ENCODE measurements at places on chromosomes 11 and 22.
A peak's percentile ranks its signal among the peaks of the same experiment; 100 is the strongest.

DNA sequence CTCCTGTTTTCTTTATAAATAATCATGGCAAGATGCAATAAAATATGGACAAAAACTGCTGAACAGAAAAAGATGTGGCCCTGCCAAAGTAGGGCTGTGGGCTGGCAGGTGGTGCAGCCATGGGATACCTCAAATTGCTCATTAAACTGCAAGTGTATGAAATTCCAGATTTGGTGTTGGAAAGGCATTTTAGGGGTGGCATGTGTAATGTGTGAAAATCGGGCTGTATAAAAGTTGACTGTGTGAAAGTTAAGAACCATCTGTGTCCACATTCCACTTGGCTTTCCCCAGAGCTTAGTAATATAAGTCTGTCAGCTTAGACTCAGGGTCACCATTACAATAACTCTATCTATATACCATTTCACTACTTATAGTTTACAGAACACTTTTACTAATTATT is 34.8 kb upstream of the FZD4 start:
- DNase-seq, result no peak

DNA sequence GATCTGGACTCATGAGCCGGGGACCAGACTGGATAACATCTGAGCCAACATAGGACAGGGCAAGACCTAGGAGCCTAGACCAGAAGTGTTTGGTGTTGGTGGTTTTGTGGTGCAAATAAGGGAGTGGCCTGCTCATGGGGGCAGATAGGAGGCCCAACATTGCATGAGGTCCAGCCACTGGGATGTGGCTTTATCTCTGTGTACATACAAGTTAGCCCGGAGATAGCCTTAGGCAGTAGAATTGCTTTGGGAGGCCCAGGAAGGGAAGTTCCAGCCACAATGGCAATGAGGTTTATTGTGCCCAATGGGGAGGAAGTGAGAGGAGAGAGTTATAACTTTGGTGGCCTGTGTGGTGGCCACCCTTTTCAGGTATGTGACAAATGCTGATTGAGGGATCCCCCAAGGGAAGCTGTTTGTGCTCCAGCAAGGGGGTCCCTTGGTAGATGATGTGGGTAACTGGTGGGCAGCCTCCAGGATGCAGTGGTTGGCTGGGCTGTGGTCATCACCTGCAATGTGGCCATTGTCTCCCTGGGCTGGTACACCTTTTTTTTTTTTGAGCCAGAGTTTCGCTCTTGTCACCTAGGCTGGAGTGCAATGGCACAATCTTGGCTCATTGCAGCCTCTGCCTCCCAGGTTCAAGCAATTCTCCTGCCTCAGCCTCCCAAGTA is 6.4 kb downstream of the LMO2 start:
- DNase-seq, result no peak

DNA sequence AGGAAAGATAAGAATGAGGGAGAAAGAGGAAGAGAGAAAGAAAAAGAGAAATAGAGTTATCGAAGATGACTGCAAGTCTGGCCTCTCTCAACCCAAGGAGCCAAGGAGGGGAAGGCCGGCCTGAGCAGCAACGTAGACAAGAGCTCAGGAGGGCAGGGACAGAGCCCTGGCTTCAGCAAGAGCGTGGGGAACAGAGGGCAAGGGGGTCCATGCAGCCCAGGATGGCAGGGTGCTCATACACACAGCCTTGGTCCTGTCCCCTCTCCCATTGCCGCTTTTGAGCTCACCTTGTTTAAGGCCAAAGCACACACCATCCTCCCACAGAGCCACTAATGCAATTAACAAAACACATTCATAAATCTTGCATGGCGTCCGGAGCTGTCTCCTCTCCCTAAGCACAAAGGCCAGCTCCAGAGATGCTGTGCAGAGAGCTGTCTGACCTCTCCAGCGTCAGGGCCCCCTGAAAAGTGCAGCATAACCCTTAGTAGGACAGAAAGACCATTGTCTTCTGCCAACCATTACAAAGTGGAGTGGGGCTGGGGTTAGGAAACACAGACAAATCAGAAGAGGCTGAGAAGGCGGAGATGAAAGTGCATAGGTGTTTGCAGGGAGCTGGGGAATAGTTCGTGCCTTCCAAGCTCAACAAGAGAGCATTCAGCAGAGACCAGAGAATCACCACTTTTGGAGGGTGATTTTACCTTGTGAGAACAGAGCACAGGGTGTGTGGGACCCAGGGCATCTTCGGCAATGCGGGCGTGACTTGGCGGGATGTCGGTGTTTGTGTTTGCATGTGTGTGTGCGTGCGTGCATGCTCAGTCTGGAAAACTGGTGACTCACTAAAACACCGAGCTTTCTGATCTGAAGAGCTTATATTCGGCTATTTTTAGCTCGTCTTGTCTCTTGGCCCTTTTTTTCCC is 28.2 kb upstream of the JAM3 start:
- DNase-seq, result peak; percentile 56

DNA sequence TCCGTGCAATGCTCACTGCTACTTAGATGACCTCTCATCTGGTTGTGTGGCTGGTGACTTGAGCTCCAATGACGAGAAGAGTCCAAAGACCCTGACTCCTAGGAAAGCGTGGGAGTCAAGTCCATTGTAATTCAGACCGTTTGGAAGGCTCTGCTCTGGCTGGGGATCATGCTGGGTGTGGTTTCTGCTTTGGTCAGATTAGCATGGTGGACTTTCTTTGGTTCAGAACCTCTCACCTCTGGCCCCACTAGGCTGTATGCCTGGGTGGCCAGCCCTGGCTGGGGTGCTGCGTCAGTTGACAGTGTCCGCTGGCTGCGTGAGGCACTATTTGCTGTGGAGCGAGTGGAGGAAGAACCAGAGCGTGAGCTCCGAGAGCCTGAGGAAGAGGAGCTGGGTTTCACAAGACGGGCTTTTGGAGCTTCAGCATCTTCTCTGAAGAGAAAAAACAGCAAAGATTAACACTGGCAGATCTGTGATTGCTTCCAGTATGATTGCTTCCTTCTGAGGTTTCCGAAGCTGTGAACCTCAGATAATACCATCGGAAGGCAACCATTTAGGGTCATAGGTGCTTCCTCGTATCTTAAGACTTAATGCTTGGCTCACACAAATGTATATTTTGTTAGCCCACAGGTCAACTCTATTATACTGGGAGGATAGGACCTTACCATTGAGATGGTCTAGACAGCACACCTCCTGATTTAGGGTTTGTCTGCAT is 11.6 kb upstream of the HSPA8 start:
- no peak for DNase-seq

- DNase-seq, result no peak
Measured at GRCh38 chr11:13298765-13299164, 21.2 kb downstream of the BMAL1 start.

- DNase-seq, result no peak
Measured at GRCh38 chr22:23072911-23073491, 2.7 kb downstream of the GNAZ start.

DNA sequence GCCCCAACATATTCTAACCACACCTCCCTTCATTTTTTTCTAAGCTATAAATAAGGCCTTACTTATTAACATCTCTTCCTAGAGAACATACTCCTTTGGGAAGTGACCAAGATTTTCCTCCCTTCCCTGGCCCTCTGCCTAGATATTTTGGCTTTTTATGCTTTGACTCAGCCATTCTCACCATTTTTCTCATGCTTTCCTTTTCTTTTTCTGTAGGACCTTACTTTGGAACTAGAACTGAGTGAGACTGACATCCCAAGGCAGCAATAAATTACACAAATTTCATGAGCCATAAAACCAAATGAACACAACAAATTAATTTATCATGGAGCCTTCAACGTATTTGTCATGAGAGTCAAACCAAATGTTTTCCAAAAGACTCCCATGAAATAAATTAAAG is 142.7 kb upstream of the CTSC start:
- DNase-seq, result peak; percentile 93

- no peak for DNase-seq
Measured at GRCh38 chr11:39462506-39462905, 1996.9 kb downstream of the LRRC4C start.

DNA sequence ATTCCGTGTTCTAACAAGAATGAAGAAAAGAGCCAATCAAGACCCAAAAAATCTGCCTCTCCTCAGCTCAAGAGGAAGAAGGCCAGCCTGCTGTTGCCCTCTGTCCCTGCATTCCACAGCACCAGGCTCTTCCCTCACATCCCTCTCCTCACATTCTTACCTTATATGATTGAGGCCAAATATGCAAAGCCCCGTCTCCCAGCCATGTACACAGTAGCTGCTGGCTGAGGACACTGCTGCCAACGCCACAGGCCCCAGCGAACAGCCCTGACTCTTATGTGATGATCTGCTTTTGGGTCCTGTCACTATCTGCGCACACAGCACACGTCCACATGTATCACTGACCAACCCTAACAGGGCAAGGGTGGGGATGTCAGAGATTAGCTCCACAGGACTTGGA is 60.2 kb downstream of the MICAL3 start:
- no peak for DNase-seq

DNA sequence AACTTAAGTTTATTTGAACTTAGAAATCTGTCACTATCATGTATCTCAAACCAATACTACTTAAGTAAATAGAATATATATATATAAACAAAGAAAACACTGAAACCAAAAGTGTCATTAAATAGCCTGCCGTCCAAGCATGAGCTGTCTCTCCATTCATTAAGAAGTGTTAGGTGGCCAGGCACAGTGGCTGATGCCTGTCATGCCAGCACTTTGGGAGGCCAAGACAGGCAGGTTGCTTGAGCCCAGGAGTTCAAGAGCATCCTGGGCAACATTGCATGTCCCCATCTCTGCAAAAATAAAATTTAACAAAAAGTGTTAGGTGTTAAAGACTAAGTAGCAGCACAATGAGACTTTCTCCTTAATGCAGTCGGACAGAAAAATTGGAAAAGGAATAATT is 14.0 kb downstream of the CD6 start:
- DNase-seq, result no peak

DNA sequence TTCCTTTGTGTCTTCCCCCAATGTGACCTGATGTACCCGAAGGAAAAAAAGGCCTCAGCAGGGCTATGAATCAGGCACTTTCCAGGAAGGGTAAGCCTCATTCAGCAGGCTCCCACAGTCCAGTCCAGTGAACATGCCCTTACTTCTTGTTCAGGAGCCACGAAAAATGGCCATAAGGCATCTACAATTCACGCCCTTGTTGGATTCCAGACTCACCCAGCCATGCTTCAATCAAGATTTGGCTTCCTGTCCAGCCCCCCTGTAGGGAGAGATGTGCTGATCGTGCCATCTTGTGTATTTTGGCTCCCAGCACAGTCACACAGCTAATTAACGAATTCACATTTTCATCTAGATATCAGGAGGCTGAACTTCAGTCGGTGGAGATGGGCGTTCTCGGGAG is 9.9 kb upstream of the KCNJ5 start:
- DNase-seq, result no peak

GRCh38 chr11:37050311-37050710 is 452.3 kb upstream of the RAG2 start:
- DNase-seq, result no peak

DNA sequence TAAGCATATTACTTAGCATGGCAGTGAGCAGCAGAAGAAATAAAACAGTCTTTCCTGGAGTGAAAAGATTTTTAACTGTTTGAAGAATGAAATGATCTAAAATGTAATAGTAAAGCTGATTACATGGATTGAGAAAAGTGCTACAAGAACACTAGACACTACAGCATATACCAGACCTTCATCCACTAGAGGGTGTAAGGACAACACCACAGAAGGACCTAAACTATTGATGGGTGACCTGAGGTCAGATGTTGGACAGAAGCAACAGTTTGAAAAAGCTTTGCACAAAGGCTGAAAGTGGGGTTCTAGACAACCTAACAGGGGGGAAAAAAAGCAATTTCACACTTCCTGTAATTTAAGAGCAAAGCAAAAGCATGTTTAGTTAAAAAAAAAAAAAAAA is 97.7 kb downstream of the RBFOX2 start:
- DNase-seq, result peak; percentile 90

- no peak for DNase-seq
Measured at GRCh38 chr11:76159303-76159937, 46.9 kb downstream of the WNT11 start.

DNA sequence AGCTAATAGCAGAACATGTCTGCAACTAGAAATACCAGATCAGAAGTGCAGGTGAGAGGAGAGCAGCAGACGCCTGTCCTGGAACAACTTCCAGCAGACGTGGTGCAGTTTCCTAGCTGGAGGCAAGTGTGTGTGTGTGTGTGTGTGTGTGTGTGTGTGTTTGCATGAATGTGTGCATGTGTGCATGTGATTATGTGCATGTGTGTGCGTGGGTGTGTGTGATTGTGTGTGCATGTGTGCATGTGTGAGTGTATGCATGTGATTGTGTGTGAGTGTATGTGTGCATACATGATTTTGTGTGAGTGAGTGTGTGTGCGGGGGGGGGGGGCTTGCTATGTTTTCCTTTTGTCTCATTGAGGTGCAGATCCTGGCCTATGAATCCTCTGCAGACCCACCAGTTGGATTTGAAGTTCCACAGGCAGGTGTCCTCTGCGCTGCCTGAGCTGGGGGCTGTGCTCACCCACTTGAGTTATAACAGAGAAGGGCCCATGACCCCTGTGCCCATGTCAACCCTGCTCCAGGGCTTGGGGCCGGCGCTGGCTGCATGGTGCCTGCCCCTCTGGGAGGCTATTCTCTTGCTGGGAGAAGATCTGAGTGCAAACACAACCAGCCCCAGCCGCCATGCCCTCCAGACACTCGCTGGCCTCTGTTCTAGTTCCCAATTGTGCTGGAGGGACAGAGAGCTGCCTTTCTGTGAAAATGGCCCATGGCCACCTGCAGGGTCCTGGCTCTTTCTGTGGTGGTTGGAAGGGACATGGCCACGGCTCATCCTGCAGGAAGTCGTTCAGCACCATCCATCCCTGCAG is 821.3 kb downstream of the BRD1 start:
- no peak for DNase-seq

DNA sequence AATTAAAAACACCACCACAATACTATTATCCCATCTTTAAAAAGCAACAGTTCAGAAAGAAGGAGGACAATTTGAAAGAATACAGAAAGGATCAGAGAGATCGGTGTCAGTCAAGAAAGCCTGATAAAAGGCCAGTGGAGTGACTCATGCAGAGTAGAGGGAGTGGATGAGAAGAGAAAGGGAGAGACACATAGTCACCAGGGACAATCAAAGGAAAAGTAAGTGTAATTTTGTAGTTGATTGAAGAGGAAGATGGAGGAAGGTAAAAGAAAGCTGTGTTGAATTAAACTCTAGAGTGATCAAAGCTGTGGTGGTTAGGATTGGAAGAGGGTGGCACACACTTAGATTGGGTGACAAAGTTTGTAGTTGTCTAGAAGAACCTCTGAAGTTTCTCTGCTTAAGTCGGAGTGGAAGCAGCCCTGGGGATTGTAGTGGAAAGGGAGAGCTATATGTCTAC is 14.1 kb downstream of the SPECC1L start:
- DNase-seq, result no peak
